ENCODE measurements at places on chromosomes 2 and 18.
A peak's percentile ranks its signal among the peaks of the same experiment; 100 is the strongest.

GRCh38 chr18:12236934-12237832 lies 17.0 kb upstream of the CIDEA start:
- DNase-seq, result peak; percentile 16

DNA sequence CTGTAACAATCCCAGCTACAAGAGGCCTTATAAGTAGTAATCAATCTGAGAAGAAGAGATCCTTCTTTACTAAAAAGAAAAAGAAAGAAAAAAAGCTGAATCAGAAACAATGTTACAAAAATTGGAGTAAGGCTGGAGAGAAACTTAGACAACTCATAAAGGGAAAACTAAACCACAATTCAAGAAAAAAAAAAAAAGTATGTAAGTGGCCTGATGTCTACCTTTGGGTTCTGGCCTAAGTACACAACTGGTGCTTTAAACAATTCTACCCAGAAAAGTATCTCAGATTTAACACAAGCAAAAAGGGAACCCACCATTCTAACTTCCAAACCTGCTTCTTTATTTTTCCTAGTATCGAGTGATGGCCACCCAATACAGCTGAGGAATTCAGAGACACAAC lies 45.3 kb downstream of the ZNF521 start:
- peak; percentile 59 for DNase-seq

DNA sequence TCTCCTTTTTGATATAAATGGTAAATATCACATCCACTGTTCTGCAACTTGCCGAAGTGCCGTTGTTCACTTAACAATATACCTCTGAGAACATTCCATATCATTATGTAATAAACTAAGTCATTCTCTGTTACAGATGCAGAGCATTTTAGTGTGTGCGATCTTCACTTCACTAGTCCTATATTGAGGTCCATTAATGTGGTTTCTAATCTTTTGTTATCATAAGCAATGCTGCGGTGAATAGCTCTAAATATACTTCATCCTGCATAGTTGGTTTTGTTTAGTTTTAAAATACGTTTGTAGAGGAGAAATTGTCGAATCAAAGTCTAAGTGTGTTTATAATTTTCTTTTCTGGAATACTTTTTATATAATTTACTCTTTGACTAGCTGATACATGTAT lies 280.3 kb upstream of the TRIB2 start:
- DNase-seq, result peak; percentile 75

DNA sequence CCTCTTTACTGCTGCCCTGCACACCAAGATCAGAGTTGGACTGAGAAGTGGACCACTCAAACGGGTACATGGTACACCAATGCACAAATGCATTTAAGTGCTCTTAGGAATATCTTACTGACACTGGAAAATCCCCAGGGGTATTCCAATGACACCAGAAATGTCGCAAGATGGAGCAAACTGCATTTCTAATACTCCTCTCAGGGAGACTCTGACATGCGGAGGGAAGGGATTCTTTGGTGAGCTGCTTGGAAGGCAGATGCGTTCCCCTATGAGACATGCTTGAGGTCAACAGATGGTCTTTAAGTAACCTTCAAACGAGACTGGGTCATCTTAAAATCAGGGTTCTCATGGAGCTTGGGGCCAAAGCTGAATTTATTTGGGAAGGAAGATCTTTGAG lies 521.8 kb upstream of the TCF4 start:
- DNase-seq, result no peak

GRCh38 chr2:164496881-164497280 lies 124.4 kb downstream of the GRB14 start:
- no peak for DNase-seq

GRCh38 chr18:41982942-41983660 lies 28.1 kb downstream of the PIK3C3 start:
- peak; percentile 8 for DNase-seq

GRCh38 chr2:144629935-144630334 lies 110.0 kb upstream of the ZEB2 start:
- DNase-seq, result no peak

- no peak for DNase-seq
These were observed 309.8 kb upstream of the COL3A1 start for GRCh38 chr2:188664416-188664815.

GRCh38 chr2:54767921-54768320 lies 44.5 kb downstream of the EML6 start:
- peak; percentile 53 for DNase-seq

- no peak for DNase-seq
These were observed 137.7 kb downstream of the THNSL2 start for GRCh38 chr2:88307817-88308216.

- peak; percentile 39 for DNase-seq
These were observed 1321.9 kb upstream of the CHAC2 start for GRCh38 chr2:52445686-52446085.

GRCh38 chr2:175111200-175111657 lies 56.8 kb downstream of the ATF2 start:
- DNase-seq, result peak; percentile 17

DNA sequence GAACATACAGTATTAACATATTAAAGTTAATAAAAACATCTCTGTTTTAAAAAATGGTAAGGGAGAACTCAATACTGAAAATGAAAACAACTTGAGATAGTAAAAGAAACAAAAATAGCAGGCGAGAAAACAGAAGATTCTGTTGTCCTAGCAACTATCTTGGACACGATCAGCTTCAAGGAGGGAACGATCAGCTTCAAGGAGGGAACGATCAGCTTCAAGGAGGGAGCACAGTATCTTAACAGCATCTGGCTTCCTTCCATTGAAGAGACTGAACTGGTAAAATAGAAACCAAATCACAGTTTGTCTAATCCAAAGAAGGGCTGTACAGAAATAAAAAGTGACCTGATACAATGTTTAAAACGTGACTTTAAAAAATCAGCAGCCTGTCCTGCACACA lies 51.8 kb downstream of the NDUFA10 start:
- no peak for DNase-seq

DNA sequence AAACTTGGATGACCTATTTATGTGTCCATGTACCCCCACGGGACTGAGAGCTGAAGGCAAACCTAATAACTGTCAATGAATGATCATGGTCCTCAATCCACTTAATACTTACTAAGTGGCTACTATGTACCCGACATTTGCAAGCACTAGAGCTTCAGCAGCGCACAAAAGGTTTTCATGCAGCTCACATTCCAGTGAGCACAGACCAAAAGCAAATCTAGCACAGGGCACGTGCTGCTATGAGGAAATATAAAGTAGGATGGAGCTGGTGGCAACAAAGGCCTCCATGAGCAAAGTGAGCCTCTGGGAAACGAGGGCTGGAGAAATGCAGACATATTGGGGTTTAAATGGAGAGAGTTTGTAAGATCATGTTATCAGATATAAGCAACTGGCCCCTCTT lies 3.5 kb downstream of the SLC40A1 start:
- DNase-seq, result no peak

DNA sequence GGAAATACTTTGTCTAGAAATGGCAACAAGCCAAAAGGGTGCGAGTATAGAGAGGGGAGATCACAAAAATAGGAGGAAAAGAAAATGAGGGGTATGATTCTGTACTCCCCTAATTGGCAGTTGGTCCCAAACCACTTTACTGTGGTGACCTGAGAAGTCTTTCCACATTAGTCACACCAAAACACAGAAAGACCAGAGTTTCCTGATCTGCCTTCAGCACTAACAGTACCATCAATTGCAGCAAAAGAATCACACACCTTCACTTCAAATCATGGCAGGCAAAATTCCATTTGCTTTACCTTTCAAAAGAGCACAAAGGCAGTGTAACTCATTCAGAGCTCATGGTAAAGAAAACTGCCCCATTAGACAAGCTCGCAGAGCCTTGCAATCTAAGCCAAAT lies 86.8 kb downstream of the ALK start:
- DNase-seq, result peak; percentile 79

DNA sequence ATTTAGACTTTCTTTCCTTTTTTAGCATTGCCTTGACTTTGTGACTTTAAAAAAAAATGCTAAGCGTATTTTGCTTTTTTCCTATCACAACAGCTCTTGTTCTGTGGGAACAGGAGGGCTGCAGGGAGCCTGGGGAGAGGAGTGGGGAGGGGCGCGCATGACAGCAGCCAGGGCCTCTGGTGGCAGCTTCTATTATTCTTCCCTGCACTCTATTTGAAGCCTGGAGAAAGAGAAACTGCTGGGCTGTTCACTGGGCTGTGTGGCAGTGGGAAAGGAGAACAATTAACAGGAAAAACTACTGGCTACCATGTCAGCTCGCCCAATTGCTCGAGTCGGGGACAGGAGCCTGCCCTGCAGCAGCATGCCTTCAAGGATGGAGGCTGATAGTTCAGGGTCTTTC lies 119.0 kb upstream of the ZBTB14 start:
- DNase-seq, result no peak

GRCh38 chr18:58348951-58349350 lies 279.9 kb downstream of the ALPK2 start:
- DNase-seq, result no peak

GRCh38 chr18:66616523-66616983 lies 12.7 kb upstream of the CDH19 start:
- no peak for DNase-seq

- DNase-seq, result no peak
These were observed 60.2 kb downstream of the LRRC30 start for GRCh38 chr18:7291046-7291445.

DNA sequence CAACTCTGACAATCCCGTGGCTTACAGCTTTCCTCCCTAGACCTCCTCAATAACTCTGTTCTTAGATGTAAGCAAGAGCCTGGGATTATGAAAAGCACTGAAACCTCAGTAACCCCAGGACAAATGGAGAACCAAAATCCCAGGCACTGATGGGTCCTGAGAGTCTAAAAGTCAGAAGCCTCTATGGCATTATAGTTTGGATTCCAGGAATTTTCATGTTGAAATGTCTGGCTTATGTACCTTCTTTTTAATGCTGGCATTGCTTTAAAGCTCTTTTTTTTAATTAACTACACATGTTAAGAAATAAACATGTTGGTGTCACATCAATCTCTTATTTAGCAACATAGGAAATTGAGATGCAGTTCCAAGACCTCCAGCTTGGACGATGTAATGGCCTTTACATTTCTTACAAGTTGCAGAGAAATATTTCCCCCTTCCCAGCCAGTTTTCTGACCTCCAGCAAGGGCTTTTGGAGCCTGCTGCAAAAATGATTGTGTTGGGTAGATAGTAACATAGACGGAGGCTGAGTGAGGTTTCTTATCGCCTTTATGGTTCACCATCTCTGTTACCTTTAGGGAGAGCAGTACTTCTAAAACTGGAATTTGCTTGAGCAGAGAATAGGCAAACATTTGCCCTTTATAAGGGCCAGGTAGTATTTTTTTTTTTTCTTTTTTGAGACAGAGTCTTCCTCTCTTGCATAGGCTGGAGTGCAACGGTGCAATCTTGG lies 84.8 kb upstream of the RASGRP3 start:
- no peak for DNase-seq

- DNase-seq, result peak; percentile 43
These were observed 30.7 kb upstream of the PTMA start for GRCh38 chr2:231677632-231678104.

DNA sequence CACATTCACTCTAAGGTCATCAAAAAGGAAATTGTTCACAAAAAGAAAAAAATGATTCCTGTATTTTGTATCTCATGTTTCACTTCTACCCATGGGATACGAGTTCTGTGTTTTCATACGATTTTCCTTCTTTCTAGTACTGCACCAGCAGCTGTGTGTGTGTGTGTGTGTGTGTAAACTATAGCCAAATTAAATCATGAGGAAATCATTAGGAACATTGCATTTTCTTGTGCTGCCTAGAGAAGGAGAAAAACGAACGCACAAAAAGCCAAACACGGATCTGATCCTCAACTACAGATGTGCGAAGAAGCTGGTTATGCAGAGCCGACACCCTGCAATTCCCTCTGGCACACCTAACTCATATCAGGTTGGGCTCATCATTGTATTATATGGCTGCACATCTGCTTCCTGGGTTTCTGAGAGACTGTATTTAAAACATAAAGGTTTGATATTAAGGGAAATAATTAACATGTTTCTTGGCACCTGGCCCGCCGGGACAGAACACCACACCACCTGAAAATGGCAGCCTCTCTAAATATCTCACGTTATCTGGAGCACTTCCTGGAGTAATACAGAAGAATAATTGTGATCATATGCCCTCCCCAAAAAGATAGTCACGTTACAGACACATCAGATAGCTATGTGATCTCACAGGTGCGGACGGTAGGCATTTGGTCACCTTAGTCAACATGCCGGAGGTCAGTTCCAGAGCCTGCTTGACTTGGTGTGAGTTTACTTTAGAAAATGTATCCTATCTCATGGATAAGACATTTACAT lies 586.3 kb upstream of the SALL3 start:
- no peak for DNase-seq

DNA sequence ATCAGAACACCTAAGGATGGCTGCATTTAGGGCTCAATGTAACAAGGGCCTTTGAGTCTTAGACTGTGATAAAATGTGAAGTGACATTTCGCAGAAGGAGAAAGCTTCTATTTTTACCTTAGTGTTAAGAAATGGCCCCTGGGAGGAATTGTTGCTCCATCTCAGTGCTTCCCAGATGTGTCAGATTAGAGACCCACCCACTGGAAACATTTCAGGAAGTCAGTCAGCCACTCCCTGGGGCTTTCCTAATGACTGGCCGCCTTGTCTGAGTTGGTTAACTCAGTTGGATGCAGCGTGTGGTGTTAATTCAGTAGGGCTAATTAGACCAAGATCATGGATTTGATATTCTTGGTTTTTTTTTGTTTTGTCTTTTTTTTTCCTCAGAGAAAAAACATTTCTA lies 355.9 kb downstream of the PIK3C3 start:
- DNase-seq, result peak; percentile 31

- no peak for DNase-seq
These were observed 163.8 kb upstream of the CDH20 start for GRCh38 chr18:61169386-61169785.

Measured in astrocyte (in vitro differentiated cells and primary cell).